ENCODE measurements at places on chromosomes 6 and 20.

GRCh38 chr6:52535711-52536423 lies 41.0 kb downstream of the TRAM2 start:
- no peak for DNase-seq

- no peak for DNase-seq
Observed at GRCh38 chr6:157912326-157912725, 69.3 kb upstream of the SYNJ2 start.

DNA sequence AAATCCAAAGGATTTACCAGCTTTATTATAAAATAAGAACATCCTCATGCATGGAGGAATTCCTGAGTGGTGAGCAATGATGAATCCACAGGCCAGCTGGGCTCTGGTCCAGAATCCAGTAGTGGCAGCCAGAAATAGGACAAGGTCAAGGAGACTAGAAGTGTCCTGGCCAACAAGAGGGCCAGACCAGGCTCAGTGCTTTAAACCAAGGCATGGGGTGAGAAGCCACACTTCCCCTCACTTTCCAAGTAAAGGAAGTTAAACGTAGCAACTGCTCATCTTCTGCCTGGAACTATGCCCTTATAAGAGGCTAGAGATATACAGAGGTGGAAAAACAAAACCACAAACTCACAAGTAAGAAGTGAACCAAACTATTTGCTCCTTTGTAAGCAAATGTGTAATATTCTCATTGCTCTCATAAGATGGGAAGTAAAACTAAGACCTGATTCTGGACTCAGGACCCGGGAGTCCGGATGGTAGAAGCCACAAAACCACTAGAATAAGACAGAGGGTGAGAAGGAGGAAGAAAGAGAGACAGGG lies 253.2 kb downstream of the UST start:
- no peak for DNase-seq

- no peak for DNase-seq
Observed at GRCh38 chr6:83192456-83192855, 609 bp downstream of the PGM3 start.

- no peak for DNase-seq
Observed at GRCh38 chr6:52540286-52540902, 36.5 kb downstream of the TRAM2 start.

GRCh38 chr20:50628853-50629669 lies 62.3 kb downstream of the RIPOR3 start:
- no peak for DNase-seq

GRCh38 chr6:125377621-125378020 lies 75.9 kb upstream of the HDDC2 start:
- DNase-seq = no peak

DNA sequence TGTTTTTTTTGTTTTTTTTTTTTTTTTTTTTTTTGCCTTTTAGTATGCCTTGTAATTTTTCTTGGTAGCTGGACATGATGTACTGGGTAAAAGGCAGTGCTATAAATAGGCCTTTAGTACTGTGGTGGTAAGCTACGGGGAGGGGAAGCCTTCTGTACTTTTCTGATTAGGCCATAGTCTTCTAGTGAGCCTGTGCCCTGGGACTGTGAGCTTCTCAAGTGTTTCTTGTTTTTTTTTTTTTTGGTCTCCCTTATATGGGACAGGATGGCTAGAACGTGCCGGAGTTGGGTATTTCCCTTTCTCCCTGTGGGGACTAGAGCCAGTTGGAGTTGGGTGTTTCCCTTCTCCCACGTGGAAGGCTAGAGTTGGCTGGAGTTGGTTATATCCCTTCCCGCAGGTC lies 59.4 kb upstream of the PRELID3B start:
- DNase-seq = no peak

- no peak for DNase-seq
Observed at GRCh38 chr20:5197270-5197827, 70.5 kb downstream of the CDS2 start.

DNA sequence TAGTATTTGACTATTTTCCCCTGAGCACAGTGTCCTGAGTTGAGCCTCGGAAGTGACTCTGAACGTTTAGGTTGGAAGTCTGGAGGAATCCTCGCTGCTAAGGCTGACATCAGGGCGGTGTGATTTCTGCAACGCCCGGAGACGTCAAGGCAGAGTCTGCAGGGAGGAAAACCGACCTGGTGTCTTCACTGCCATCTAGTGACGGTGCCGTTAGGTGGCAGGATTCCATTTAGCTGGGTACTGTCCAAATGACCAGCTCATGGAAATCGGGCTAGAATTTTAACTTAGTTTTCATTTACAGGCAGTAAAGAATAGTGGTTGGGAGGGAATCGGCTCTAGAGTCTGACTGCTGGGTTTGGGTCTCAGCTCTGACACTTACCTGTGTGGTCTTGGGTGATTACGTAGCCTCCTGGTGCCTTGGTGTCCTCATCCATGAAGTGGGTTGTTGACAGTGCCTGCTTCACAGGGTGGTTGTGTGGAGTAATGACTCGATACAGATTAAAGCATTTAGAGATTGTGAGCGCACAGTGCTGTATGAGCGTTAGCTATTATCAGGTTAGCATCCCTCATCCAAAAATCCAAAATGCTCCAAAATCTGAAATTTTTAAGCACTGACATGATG lies 35.0 kb downstream of the FOXF2 start:
- no peak for DNase-seq

DNA sequence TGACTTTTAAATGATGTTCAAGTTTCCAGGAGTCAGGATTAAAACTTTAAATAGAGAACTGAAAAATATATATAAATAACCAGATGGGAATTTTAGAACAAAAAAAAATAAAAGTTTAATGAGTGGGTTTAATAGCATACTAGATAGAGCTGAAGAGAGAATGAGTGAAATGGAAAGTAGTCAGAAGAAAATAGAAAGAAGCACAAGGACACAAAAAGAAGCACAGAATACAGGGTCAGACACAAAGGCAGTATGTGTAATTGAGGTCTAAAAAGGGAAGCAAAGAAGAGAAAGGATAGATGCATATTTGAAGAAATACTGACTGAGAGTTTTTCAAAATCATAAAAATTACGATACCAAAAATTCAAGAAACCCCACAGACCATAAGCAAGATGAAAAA lies 159.8 kb upstream of the FERMT1 start:
- DNase-seq = no peak

DNA sequence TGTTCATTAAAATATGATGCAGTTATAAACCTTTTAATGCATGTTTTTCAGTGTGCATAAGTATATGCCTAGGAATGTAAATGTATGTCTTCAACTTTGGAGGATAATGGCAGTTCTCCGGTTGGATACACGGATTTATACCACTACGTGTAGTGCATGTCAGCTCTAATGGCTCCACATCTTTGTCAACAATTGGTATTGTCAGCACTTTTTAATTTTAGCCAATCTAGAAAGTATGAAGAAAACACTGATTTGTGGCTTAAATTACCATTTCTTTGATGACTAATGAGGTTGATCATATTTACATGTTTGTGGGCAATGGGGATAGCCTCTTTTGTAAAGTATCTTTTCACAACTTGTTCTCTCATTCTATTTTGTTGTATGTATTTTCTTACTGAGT lies 10.9 kb upstream of the RAB32 start:
- DNase-seq = no peak

GRCh38 chr20:19996917-19997316 lies 20.2 kb upstream of the NAA20 start:
- no peak for DNase-seq

DNA sequence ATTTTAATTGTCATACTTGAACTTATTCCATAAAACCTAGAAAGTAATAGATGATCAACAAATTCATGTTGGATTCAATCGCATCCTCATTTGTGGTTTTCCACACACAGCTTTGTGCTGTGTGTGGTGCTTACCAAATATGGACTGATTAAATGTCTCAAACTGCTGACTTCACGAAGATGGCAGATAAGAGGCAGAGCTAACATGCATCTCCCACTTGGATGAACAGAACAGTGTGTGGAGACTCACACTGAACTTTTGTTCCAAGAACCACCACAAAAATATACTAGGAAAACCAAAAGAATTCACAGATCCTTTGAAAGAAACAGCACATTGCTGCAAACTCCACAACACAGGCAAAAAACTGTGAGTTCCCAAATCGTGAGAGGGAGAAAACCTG lies 603.7 kb downstream of the TENT5A start:
- DNase-seq = no peak

DNA sequence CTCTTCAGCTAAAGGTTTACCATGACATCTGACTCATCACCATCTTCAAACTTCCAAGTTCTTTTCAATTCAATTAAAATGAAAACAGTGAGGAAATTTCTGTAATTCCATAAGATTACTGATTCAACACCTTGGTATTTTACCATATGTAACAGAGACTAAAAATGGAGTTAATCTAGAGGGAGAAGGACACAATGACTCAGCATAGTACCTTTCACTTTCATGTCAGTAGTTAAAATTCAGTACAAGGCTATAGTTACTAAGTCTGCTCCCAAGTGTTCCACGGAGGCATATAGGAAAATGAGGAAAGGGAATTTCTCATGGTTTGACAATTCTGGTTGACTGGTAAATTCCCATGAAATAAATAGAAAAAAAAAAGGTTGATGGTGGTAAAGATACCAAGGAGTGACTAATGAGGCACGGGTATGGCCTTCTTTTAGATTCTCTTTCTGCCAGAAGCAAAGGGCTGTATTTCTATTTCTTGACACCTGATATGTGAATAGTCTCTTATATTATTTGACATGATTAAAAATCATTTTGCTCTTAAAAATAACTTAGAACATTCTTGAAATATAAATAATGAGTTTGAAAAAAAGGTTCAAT lies 526.7 kb upstream of the ADGRB3 start:
- no peak for DNase-seq

DNA sequence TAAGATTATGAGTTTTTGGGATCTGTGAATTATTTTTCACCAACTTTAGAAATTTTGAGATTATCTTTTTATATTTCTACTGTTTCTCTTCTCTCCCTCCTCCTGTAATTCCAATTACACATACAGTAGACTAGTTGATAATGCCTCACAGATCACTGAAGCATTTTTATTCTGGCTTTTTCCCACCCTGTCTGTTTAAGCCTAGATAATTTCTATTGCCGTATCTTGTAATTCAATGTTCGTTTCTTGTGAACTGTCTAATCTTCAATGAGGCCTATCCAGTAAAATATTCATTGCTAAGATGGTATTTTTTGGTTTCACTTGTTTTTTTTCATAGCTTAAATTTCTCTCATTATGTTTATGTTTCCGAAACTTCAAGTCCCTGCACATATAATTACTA lies 12.0 kb downstream of the MDN1 start:
- DNase-seq = no peak

DNA sequence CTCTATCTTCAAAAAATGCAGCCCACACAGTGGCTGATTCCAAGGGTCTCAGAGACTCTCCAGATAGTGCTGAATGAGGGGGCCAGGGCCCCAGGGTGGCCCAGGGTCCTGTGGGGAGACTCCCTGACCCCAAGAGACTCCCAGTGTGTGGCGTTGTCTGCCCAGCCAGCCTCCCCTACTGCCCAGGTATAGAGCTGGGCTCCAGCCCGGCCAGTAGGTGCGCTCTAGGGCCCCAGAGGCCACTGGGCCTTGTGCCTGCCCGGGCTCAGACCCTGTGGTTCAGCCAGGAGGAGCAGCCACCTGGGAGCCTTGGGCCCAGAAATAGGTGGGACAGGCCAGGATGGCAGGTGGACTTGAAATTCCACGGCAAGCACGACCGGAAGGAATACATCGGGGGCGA lies 30.3 kb upstream of the GATA5 start:
- DNase-seq = no peak

DNA sequence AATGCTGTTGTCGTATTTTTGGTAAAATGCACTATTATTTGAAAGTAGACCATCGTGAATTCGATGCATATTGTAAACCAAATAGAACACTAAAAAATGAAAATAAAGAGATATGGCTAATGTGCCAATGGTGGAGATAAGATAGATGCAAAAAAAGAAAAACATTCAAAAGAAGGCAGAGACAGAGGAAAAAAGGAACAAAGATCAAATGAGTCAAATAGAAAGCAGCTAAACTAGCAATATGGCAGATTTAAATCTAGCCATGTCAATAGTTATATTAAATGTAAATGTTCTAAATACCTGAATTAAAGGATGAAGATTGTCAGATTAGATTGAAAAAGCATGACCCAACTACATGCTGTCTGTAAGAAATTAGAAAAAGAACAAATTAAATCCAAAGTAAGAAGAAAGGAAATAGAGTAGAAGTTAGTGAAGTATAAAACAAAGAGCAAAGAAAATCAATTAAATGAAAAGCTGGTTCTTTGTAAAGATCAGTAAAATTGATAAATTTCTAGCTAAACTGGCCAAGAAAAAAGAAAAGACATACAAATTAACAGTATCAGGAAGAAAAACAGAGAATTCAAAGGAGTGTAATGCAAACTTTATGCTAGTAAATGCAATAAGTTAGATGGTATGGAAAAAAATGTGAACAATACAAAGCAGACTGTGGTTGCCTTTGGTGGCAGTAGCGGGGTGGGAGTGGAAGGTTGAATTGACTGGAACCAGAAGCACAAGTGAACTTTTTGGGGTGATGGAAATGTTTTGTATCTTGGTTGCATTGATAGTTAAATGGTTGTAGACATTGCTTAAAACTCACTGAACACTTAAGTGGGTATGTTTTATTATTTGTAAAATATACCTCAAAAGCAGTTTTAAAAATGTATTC lies 44.8 kb downstream of the PTPN1 start:
- DNase-seq = no peak

- no peak for DNase-seq
Observed at GRCh38 chr6:91645811-91646210, 1058.9 kb upstream of the MAP3K7 start.

DNA sequence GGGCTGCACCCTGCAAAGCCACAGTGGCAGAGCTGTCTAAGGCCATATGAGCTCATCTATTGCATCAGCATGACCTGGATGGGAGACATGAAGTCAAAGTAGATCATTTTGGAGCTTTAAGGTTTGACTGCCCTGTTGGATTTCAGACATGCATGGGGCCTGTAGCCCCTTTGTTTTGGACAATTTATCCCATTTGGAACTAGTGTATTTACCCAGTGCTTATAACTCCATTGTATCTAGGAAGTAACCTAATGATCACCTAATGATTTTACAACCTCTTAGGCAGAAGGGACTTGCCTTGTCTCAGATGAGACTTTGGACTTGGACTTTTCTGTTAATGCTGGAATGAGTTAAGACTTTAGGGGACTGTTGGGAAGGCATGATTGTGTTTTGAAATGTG lies 575.4 kb downstream of the EPM2A start:
- no peak for DNase-seq

DNA sequence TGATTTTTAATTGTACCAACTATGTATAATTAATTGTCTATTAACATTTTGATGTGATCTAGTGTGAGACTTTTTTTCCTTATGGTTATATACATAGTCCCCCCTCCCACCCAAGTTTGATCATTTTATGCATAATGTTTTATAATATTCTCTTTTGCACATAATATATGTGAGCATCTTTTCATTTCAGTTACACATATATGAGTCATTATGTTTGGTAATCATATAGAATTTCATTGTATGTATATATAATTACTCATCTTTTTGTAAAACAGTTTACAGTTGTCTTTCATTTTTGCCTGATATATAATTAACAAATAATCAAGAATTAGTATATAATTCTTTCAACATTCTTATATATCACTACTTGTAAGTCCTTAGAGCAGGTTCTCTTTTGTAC lies 15.0 kb downstream of the RWDD1 start:
- no peak for DNase-seq

- no peak for DNase-seq
Observed at GRCh38 chr20:5559945-5560344, 190.3 kb upstream of the SHLD1 start.
